Hypothalamus (tissue), 51 donors: ENCODE measurements at places on chromosomes 1 and 21.

GRCh38 chr1:200428482-200429205 is 18.8 kb upstream of the ZNF281 start:
- no peak for DNase-seq

DNA sequence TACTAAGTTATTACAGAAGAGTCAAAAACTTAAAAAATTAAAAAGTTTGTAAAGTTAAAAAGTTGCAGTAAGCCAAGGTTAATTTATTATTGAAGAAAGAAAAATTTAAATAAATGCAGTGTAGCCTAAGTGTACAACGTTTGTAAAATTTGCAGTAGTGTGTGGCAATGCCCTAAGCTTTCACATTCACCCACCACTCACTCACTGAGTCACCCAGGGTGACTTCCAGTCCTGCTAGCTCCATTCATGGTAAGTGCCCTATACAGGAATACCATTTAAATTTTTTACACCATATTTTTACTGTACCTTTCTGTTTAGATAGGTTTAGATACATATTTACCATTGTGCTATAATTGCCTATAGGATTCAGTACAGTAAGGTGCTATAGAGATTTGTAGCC is 88.6 kb downstream of the CTH start:
- no peak for DNase-seq

DNA sequence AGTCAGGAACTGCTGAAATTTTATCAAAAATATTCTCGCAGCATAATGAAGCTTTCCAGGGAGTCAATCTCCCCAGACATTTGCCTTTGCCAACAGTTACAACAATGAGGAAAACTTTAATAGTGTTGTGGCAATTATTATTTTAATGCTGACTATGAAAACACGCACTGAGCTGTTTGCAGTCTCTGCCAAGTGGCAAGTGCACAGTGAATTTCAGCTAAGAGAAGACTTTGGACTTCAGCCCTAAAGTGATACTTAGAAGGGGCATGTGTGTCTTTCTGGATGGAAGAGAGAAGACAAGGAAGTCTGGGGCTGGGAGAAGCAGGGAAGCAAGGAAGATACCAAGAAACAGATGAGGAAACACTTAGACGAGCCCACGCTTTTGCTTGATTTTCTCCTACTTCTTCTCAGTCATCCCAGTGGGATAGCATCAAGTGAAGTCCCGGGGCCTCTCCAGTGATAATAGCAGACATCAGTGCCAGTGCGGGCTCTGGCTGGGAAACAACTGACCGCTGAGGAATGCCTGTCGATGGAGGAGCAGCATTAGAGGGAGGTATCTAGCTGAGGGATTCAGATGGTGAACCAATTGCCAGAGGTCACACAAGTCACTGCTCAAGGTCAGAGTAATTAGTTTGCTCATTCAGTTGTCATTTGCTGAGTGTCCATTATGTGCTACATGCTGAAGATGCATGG is 196.3 kb downstream of the TTLL7 start:
- DNase-seq = no peak

GRCh38 chr1:21284206-21285054 is 5.8 kb downstream of the ECE1 start:
- no peak for DNase-seq

DNA sequence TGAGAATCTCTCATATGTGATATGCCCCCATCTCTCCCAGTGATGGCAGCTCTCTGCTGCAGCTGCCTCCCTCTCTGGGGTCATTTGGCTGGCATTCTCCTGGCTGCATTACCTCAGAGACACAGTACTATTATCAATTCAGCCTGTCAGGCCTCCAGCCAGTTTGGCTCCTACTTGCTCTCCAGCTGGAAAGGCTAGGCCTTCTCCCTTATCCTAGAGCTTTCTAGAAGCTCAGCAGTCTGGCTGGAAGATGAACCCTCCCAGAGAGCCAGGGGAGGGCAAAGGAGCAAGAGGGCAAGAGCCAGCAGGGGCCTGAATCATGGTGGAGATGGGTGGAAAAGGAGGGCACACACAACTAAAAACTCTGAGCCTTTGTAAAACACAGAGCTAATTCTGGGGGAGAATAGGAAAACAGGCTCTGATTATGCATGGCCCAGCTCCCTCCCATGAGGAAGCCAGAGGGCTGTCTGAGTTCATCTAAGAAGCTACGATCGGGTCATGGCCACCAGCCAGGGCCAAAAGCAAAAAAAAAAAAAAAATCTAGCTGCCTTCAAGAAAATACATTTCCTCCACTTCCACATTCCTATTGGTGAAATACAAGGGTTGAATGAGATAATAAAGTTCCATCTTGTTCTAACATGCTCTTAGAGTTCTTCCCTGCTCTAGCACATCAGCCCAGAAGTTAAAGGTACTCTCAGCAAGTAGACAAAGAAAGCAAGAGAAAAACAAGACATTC is 8.8 kb downstream of the LAMB3 start:
- peak; percentile 76 for DNase-seq

GRCh38 chr1:58919959-58920321 is 136.1 kb upstream of the JUN start:
- DNase-seq = no peak

DNA sequence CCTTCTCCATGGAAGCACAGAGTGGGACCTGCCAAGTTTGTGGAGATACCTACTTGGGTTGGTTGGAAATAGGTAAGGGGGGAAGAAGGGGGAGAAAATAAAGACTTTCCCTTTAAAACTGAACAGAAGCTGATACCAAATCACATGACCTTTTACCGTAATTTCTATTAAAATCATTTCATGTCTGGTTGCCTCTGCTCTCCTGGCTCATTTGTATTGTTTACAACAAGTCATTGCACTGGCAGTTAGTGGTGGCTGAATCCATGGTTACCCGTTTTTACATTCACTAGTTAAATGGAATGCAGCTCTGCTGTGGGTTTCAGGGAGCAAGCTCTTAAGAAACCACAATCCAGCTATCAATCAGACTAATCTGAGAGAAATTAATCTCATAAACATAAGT is 353.7 kb upstream of the ESRRG start:
- DNase-seq = no peak

- no peak for DNase-seq
These were observed 7.8 kb downstream of the ITLN1 start for GRCh38 chr1:160877221-160877620.

DNA sequence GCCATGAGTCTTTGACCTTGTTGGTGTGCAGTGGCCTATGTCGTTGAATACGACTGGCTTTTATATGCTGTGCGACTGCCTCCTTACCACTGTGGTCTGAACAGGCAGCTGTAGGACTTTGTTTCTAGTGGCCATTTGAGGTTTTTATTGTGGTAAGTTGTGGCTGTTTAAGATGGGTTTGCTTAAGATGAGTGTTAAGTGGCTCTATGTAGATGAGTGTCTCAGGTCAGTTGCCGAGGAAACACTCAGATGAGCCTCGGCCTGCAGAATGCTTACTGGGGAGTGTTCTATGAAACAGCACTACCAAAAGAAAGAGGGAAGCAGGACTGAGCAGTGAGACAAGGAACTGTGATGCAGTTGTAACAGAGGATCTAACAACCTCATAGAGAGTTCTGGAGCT is 14.9 kb upstream of the CD1C start:
- no peak for DNase-seq

DNA sequence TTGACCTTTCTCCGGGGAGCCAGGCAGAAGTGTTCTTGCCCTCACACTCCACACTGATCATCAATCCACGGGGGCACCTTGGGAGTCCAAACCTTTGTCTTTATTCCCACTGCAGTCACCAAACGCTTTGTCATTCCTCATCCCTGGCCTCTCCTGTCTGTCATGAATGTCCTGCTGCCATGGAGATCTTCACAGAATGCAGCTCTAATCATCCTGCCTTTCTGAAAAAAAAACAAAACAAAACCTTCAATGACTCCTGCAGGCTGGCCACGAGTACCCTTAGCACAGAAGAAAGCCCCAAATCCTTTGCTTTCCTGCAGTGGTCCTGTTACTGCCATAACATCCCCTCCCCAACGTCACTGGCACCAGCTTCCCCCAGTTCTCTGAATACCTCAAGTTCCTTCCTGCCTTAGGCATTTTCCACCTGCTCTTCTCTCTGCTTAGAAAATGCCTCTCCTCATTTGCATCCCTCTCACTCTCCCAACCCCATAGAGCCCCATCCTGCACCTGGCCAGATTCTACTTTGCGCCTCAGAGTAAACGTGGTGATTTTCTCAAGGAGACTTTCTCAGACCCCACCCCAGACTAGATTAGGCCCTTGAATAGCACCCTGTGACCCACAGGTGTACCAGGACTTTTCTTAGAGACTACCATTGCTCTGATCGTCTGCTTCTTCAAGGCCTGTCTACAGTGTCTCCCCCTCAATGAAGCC is 131.2 kb downstream of the AK5 start:
- no peak for DNase-seq

GRCh38 chr21:43866260-43866629 is 1.2 kb downstream of the AGPAT3 start:
- DNase-seq = no peak

DNA sequence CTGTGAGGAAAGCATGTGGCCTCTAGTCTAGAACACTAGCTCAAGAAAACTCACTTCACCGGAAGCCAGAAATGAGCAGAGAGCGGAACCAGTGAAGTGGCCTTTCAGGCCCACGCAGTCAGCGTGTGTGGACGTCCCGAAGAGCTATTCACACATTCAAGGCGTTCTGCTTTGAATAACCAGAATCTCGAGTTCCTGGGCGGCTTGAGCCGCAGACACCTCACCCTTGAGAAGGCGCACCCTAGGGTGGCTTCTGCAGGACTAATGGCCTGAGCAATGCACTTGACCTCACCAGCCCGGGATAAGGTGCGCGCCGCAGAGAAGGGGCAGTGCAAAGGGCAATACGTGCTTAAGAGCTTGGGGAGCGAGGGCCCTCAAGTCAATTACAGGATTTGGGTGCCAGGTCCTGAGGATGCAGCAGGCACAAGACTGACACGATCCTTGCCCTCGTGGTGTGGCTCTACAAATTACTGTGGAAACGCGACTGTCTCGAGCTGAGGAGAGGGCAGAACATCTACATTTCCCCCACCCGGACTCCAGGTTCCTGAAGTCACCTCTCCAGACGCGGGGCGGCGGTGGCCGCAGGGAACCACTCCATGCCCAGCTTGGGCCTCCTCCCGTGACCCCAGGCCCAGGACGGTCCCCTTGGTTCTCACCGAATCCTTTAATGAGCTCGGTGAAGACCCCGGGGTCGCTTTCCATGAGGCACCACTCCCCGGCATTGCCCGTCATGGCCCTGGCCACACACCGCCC is 455 bp downstream of the UCHL5 start:
- DNase-seq = peak; percentile 26

GRCh38 chr1:206931709-206932108 is 10.0 kb upstream of the FCMR start:
- no peak for DNase-seq

DNA sequence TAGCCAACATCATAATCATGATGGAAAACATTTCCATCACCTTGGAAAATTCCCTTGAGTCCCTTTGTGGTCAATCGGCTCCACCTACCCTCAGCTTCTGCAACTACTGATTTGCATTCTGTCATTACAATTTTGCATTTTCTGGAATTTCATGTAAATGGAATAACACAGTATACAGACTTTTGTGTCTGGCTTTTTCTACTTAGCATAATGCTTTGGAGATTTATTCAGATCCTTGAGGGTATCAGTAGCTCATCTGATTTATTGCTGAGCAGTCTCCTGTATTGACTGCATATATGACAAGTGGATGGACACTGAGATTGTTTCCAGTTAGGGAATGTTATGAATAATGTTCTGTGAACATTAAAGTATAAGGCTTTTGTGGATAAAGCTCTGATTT is 358.3 kb downstream of the USP25 start:
- DNase-seq = no peak

DNA sequence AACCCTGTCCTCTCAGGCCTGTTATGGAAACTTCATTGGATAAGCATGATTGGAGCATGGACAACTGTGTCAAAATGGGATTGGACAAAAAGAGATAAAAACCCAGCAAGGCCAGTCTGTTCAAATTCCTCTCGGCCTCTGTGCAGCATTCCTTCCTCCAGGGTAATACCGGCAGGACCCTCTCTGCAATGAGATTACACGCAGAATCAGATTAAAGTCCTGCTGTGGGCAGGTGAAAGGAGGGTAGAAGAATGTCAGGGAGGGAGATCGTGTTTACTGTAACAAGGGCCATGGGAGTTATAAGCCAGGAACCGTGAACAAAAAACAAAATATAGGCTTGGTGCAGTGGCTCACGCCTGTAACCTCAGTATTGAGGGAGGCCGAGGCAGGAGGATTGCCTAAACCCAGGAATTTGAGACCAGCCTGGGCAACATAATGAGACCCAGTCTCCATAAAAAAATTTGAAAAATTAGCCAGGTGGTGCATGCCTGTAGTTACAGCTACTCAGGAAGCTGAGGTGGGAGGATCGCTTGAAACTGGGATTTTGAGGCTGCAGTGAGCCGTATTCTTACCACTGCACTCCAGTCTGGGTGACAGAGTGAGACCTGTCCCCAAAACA is 5.6 kb upstream of the EFHD2 start:
- no peak for DNase-seq

DNA sequence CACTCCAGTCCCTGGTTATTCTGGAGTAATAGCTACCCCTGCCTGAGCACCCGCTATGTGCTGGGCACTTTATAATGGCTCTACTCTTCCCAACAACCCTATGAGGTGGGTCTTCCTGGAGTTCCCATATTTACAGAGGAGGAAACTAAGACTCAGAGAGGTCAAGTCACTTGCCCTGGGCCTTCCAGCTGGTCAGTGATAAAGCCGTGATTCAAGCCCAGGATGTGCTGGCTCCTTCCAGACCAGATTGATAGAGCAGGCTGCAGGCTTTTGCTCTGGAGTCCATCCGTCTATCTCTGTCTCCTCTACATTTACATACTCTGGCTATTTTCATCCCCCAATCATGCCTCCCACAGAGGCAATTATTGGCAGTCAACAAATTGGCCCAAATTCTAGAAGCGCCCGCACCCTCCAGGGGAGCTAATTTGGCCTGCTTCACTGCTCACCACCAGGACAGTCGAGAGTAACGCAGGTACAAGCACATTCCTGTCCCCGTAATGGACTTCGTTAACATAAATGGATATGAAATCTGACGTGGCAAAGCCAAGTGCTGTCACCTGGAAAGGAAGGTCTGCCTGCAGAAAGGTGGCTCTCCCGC is 39.8 kb upstream of the SELENON start:
- DNase-seq = no peak

DNA sequence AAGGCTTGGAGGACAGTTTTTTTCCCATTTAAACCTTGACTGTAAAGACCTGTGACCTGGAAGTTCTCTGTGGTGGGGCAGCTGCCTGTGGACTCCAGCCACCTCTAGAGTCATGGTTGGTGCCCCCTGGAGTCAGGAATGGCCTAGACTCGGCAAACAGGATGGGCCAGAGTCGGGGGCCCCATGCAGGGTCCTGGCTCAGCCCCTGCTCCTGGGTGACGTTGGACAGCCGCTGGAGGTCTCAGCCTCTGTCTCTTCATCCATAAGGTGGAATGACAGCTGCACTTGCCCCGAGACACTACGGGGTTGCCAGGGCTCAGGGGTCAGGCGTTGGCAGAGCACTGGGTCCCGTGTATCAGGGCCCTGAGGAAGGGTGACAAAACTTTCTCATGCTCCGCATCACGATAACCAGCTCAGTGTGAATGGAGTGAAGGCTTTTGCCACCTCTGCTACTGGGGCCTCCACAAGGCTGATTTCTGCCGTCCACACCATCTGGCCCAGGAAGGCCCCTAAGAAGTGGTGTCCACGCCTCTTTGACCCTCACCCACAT is 58.5 kb upstream of the TTC34 start:
- no peak for DNase-seq

GRCh38 chr1:234675572-234675971 is 65.6 kb upstream of the IRF2BP2 start:
- DNase-seq = no peak

- no peak for DNase-seq
These were observed 18.1 kb downstream of the KNCN start for GRCh38 chr1:46533179-46533864.

- DNase-seq = no peak
These were observed 740 bp downstream of the DSTYK start for GRCh38 chr1:205210756-205211168.

- no peak for DNase-seq
These were observed 586.1 kb upstream of the ZP4 start for GRCh38 chr1:238476841-238477240.
